ENCODE measurements at places on chromosomes 11 and 22.

DNA sequence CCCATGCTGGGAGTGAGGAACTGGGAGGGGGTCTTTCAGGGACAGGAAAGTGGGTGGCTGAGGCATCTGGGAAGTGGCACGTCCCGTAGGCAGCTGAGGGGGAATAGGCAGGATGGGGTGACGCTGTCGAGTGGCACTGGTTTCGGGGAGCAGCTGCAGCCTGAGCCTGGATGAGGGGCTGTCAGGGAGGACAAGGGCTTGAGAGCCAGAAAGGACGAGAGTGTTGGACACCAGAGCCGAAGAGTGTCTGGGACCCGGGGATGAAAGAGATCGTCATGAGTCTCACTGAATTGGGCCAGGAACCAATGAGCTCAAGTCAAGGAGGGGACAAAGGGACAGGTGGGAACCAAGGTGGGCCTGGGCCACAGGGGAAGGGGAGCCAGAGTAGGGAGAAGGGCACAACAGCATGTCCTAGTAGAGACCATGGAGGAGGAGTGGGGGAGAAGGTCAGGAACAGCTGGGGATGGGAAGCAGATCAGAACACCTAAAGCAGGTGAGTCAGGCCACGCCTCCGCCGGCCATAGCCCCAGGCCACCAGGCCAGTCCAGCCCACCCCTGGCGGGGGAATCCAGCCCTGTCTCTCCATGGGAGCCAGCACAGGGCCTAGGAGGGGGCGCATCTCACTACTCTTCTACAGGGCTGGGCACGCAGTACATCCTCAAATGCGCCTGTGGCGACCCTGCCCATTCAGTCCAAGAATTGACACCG, 4.2 kb downstream of the RAB3IL1 start:
- no peak for DNase-seq

- DNase-seq: peak; percentile 67
These were observed 22.2 kb upstream of the CTSD start for GRCh38 chr11:1785749-1786413.

DNA sequence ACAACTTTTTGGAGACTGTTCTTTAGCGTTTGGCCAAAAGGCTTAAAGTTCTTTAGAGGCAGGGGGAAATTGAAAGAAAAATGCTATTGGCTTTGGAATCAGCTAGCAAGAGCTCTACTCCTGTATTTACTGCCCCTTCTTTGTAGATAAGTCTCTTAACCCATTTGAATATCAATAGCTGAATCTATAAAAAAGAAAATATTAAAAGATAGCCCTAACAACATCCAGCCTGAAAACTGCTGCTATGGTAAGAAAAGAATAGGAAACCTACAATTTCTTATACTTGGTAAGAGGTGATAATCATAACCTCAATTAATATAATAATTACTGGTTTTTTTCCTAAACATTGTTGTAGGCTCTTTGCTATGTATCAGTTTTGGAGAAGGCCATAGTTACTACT, at the start of gene OR5B12:
Gene OR5B12 (minus strand): TSS at position 101 of the 400 bp plus-strand sequence. CDS start 2,085 bp downstream, outside the sequence.
- DNase-seq: no peak

DNA sequence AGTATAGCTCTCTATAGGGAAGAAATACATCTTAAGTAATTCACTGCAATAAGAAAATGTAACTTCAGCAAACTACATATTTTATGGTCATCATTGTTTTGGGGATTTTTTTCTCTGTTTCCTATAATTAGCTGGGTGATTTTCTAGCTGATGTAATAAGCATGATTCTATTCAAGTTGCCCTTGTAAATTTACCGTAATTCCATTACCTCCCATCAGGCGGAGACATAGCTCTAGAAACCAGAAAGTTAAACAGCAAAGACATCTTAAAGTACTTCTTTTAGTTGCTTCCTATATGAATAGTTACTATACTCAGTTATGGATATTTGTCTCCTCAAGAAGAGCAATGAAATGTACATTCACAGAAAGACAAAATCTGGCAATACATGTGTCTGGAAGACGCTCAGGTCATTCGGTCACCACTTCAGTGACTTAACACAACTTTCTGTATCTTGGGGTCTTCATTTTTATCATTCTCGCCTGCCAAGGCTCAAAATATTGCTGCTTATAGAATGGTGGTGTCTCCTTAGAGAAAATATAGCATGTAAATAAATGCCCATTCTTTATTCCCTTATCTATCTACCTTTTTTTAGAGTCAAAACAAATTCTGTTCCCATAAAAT, 239.9 kb upstream of the ZC3H12C start:
- DNase-seq: peak; percentile 80

DNA sequence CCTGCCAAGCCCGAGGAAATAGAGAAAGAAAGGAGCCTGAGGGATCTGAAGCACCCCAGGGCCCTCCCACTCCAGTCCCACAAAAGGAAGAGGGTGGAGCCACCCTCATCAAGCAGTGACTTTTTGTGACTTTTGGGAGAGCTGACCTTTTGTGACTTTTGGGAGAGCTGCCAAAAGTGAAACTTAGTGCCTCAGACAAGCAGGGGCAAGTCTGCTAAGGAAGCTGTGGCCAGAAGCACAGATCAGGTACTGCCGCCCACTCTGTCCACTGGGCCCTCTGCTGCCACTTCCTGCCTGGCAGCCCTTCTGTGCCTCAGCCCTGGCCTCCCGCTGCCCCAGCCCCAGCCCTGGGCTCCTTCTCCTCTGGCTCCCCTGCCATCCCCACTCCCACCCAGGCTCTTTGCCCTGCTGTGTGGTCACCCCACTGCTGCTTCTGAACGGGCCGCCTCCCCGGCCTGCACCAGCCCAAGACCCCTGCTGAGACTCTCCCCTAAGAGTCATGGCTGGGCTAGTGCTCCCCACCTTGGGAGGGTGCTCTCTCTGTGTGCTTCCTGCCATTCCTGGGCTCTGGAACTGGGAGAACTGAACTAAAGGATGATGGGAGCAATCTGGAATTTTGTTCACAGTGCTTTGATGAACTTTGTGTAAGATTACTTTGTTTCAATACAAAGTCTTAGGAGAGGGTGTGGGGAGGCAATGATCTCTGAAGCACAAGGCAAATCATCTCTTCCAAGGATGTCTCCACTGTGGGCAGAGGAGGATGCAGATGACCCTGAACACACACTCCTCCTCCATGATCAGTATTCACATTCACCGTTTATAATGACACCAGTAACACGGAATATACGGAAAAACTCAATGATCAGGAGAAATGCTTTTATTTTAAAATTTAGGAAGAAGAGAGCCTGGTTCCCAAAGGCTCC, at the start of gene APOBEC3H:
Gene APOBEC3H (plus strand): TSS at position 147 of the 923 bp plus-strand sequence. CDS start 3,035 bp downstream, outside the sequence.
- DNase-seq: peak; percentile 44

DNA sequence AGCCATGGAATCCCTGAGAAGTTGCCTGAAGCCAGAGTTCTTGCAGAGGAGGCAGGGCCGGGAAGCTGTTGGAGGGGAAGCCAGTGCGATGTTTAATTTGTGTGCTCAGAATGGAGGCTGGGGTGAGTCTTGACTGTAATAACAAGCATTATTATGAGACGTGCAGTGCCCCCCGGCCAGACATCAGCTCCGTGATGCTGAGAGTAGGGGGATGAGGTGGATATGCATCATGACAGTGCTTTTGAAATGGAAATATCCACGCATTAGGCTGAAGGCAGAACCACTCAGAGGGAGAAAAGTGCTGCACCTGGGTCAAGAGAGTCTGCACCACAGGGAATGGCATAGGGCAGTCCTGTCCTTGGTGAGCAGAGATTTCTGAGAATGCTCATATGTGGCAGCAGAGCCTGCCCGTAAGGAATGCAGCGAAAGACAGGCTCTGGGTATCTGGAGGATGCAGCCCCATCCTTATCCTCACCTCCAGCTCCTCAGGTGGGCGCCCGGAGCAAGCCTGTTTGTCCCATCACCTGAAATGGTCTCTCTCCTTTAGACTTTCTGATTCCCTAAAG, 37.6 kb upstream of the SEZ6L start:
- DNase-seq: no peak

DNA sequence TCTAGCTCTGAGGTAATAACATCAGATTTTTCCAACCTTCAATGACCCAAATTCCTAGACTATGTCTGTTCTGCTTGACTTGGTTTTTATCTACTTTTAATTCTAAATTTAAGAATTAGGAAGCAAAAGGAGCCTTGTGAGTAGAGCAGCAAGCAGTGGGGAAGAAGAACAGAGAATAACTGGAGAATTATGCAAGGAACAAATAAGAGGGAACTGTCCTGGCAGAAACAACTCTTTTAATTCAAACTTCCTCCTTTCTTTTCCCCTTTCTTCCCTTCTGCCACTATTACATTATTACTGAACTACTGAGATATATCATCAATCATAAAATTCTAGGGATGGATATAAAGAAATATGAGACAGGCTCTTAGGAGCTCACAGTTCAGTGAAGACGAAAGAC, 276.1 kb downstream of the SBF2 start:
- DNase-seq: peak; percentile 34

GRCh38 chr11:44178381-44178780, 82.9 kb downstream of the EXT2 start:
- no peak for DNase-seq

DNA sequence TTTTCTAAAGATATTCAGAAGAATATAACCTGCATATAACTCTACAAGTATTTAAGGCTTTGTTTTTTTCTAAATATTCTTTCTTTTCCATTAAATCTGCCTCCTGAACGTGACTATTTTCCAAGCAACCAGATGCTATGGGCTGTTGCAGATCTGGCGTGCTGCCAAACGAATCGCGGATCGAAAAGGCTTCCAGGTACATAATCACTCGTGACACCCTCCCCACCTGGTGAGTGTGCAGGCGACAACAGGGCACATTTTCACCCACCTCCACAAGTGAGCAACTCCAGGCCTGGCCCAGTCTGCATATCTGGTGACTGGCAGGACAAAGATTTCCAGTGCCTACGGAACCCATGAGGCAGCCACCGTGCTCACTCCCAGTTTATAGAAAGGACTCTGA, 660.1 kb downstream of the OPCML start:
- DNase-seq: no peak

- no peak for DNase-seq
These were observed 859.3 kb downstream of the BRD1 start for GRCh38 chr22:48968201-48968959.

GRCh38 chr22:40862537-40862936, 624 bp upstream of the DNAJB7 start:
- DNase-seq: peak; percentile 9

DNA sequence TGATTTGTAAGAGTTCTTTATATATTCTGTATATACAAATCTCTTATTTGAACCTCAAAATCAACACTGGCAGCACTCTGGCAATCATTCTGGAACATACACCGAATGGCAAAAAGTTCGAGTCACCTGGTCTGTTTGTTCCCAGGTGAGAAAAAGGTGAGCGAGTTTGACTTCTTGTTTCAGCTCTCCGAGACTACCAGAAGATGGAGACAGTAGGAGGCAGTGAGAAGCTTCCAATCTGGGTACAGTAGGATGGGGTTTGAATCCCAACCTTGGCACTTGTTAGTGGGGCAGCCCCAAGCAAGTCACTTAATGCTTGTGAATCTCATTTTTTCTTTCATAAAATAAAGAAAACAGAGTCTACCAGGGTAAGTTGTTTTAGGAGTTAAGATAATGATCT, 76.4 kb downstream of the C2CD3 start:
- no peak for DNase-seq

DNA sequence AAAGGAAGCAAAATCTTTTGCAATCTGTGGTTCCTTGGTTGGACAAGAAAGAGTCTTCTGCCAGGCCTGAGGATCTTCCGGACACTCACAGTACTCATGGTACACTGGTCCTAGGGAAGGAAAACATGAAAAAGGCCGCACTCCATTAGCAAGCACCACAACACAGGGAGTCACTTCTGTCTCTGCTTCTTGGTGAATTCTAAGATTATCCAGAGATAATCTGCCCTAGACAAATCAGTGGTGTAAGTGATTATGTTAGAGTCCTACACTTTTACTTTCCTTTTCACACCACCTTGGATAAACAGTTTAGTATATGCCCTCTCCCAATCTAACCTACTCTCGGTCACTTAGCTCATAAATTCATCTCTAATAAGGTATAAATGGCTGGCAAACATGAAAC, 11.9 kb downstream of the POGLUT3 start:
- DNase-seq: no peak

GRCh38 chr11:47327025-47327424, 25.5 kb downstream of the MYBPC3 start:
- no peak for DNase-seq

DNA sequence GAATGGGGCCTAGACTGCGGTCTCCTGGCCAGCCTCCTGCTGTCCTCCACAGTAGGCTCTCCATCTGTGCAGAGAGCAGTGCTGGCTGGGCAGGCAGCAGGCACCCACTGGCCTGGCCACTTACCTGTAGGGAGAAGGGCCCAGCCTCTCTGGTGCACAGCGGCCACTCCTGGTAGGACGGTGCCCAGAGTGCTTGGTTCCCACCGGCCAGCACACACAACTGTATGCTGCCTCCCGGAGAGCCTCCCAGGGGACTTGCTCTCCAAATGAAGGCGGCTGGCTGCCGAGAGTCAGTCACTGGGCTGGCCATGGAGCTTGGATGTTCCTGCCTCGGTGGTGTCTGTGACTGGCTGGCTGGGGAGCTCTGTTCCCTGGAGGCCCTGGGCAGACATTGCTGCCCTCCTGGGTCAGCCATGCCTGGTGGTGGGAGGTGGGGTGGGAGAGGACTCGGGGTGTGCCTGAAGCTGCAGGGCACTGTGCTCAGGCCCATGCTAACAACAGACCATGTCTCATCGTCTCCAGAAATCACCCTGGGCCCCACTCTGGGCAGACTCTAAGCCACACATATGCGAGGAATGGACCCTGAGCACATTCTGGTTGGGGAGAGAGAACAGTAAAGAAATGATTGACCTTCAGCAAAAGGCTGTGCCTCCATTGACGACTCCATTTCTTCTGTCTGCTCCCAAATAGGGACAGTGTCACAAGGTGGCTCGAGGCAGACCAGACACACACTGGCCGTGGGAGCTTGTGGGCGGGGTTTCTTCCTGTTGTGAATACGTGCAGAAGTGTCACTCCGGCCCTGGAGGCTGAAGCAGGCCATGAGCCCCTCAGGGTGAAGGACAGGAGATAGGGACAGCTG, 350.8 kb downstream of the TBC1D22A start:
- no peak for DNase-seq

Measured in inflammatory macrophage treated with lipopolysaccharide for 1 hour (primary cell).